ENCODE measurements at places on chromosomes 12 and 14. TPM values are rescaled to one million over a fixed set of nuclear protein-coding genes. Genes with fewer than 3 reads are reported as not detected.

PIWIL1 gene
- total RNA-seq, result not detected

CCDC177 gene
- total RNA-seq, result not detected

MMP17 gene
- total RNA-seq, result 0.48 TPM

FAM186B gene
- not detected for total RNA-seq

SLCO1B1 gene
- not detected for total RNA-seq

SETD1B gene
- total RNA-seq, result 14.1 TPM

SLIRP gene
- 138 TPM for total RNA-seq

TAS2R42 gene
- not detected for total RNA-seq

TMEM121 gene
- total RNA-seq, result 9.7 TPM

MYH7 gene
- total RNA-seq, result not detected

TMEM179 gene
- not detected for total RNA-seq

TSPAN11 gene
- total RNA-seq, result not detected

RERG gene
- total RNA-seq, result not detected

ERP27 gene
- 1.5 TPM for total RNA-seq

SLC17A8 gene
- not detected for total RNA-seq

Measured in activated CD4-positive, alpha-beta memory T cell treated with anti-CD3 and anti-CD28 coated beads for 36 hours (primary cell).